AG09319 (cell line): ENCODE measurements at places on chromosomes 5 and 9.

DNA sequence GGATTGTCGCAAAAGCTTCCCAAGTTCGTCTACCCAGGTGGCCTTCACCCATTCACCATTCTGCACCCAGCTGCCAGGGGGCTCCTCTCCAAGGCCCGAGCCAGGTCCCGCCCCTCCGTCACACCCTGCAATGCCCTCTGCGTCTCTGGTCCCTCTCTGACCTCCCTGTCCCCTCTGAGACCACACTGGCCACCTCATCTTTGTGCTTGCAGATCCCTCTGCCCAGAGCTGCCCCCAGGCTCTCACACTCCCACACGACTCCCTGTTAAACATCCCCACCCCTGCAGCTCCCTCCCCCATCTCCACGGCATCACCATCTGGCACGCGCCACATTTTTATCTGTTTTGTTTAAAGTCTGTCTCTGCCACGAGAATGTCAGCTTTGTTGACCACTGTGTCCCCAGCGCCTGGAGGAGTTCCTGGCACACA lies 243.6 kb downstream of the PBX3 start:
- DNase-seq = no peak

GRCh38 chr5:179393078-179393477 lies 47.8 kb upstream of the ADAMTS2 start:
- DNase-seq = no peak

GRCh38 chr5:38420246-38420645 lies 136.2 kb downstream of the LIFR start:
- DNase-seq = no peak

- no peak for DNase-seq
Observed at GRCh38 chr5:16888694-16889124, 47.4 kb downstream of the MYO10 start.

DNA sequence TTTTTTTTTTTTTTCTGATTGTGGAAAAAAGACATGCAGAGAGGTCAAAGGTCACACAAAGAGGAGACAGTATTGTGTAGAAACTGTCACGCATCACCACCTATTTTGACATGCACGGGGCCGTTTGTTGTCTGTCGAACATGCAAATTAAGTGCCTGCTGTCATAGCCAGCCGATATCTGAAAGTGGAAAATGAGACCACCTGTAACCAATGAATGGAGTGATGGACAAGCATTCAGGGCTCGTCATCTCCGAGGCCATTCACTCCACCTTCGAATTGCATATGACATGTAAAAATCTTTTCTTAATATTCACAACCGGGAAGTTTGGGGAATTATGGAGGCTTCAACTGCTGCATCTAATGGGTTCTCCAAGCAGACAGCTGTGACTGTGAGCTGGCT lies 512.2 kb upstream of the ADAMTS16 start:
- DNase-seq = no peak

GRCh38 chr5:44740660-44741059 lies 68.1 kb upstream of the MRPS30 start:
- DNase-seq = no peak

GRCh38 chr9:134395737-134396257 lies 69.5 kb downstream of the RXRA start:
- DNase-seq = no peak

DNA sequence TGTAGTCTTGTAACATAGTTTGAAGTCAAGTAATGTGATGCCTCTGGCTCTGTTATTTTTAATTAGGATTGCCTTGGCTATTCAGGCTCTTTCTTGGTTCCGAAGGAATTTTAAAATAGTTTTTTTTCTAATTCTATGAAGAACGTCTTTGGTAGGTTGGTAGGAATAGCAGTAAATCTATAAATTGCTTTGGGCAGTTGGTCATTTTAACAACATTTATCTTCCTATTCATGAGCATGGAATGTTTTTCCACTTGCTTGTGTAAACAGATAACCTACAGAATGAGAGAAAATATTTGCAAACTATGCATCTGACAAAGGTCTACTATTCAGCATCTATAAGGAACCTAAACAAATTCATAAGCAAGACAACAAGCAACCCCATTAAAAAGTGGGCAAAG lies 173.2 kb upstream of the TRPC7 start:
- no peak for DNase-seq

DNA sequence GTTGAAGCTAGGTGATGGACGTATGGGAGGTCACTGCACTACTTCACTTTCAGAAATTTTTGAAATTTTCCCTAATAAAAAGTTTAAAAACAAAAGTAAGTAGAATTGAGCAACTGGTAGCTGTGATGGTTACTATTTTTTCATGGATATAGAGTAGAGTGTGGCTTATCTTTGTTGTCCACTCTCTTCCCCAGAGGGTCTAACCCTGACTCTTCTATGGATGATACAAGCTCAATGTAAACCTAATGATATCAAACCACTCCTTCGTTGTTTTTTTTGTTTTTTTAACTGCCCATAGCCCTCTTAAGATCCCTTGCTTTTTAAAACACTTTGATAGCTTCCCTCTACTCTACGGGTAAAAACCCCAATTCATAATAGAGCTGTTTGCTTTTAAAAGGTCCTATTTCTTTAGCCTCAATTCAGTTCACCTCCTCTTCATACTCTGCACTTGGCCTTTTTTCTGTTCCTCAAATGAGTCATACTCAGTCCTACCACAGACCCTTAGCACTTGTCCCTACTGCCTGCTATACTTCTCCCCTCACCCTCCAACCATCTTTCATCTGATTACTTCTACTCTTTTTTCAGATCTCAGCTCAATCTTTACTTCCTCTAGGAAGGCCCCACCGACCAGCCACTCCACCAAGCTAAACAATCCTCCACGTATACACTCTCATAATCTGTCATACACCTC lies 2.6 kb downstream of the HDAC3 start:
- no peak for DNase-seq

- DNase-seq = no peak
Observed at GRCh38 chr9:95313010-95313498, 4.5 kb downstream of the FANCC start.

GRCh38 chr5:115430374-115430773 lies 114.2 kb downstream of the FEM1C start:
- DNase-seq = no peak

DNA sequence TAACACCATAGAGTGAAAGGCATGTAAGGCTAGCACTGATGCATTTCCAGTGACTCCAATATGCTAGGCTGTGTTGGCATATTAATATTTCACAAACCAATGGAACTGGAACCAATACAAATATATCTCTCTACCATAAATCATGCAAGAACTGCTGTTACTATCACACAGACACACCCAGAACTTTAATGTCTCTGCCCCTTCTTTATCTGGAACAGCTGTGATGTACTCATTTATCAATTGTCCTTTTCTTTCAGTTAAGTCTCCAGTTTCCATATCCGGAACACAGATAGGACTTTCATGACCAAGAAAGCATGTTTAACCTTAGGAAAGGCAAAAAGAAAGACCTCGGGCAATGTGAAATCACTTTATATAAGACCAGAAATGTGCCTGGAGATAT lies 70.3 kb downstream of the SPTLC1 start:
- no peak for DNase-seq

DNA sequence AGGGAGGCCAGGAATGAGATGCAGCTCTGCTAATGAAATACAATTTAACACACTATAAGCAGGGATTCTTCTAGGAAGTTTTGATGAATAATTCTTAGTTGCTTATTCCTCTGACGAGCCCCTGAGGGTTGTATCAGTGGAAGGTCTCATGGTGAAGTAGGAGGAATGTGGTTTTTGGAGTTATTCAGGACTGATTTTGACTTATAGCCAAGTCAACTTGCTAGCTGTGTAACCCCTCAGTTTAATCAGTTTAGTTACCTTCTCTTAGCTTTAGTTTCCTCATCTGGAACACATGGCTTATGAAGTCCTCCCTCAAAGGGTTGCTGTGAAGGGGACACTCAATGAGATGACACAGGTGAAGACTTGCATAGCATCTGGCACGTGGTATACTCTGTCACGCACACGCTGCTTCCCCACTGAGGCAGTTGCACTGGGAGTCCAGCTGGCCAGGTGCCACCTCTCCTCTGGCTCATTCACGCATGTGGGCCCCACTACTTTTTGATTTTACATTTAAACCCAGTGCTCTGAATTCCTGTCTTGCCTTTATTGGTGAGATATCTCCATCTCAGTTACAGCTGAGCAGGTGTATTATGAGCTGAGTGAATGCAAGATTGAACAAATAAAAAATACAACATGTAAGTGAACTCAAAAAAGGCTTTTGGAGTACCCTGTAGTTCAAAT lies 415.0 kb downstream of the ARHGEF28 start:
- no peak for DNase-seq
